ENCODE measurements at places on chromosomes 6 and 20. TPM values are rescaled to one million over a fixed set of nuclear protein-coding genes. Genes with fewer than 3 reads are reported as not detected.

The ZBTB46 gene
- total RNA-seq: 22.0 TPM

DNA sequence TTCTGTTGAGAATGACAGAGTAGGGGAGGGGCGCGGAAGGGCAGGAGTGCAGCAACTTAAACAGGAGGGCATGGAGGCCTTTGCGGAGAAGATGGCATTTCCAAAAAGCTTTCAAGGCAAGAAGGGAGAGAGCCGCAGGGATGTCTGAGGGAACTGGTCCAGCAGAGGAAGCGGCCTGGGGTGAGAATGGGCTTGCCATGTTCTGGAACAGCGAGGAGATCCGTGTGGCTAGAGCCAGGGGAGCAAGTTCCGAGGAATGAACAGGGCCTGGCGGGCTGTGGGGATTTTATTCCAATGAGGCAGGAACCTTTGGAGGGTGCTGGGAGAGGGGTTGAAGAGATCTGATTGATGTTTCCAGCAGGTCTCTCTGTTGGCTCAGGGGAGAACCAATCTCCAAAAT lies 86.1 kb downstream of the PREX1 start:
- DNase-seq: no peak
- no peak overlapping the region for H3K27ac ChIP-seq
- H3K4me3 ChIP-seq: no peak overlapping the region
- H3K27me3 ChIP-seq: no peaks in the 10 kb centered on the region

DNA sequence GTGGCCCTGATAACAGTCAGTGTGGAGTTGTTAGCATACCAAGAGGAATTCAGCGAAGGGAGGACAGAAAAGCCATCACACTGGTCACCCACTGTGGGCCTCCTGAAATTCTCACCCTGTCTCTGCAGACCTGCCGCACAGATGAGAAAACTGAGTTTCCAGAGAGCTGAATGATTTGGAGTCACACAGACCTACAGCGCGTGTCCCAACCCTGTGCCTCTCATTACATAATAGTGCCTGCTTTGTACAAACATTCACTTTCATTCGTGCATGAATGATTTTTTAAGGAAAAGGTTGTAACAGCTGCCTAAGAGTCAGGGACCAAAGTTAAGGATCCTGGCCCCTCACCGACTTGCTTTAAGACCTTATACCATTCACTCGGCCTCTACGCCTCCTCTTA lies 62.7 kb downstream of the THBS2 start:
- no peaks in the 10 kb centered on the region for H3K4me1 ChIP-seq
- no peak overlapping the region for H3K27ac ChIP-seq
- no peak for DNase-seq
- no peaks in the 10 kb centered on the region for H3K36me3 ChIP-seq

DNA sequence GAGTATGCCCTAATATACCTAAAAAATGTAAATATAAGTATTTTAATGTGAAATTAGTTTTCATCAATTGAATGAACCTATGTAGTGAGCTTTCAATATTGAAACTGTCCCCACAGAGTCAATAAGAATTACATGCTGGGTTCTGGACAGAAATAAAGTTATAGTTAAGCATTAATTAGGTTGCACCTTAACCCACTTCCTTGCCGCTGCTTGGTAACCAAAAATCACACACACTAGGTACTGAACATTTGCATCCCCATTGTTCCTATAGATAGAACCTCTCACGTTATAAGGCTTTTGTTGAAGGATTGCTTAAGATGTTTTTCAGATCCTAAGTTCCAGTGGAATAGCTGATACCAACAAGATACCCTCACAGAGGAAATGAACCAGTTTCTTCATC lies 237.1 kb upstream of the OPRM1 start:
- no peaks in the 10 kb centered on the region for H3K4me1 ChIP-seq
- DNase-seq: no peak
- H3K36me3 ChIP-seq: no peaks in the 10 kb centered on the region
- no peaks in the 10 kb centered on the region for H3K27me3 ChIP-seq
- H3K4me3 ChIP-seq: no peak overlapping the region

GRCh38 chr20:60715172-60715571 lies 536.9 kb upstream of the CDH4 start:
- no peaks in the 10 kb centered on the region for H3K36me3 ChIP-seq
- H3K4me1 ChIP-seq: no peaks in the 10 kb centered on the region
- no peak overlapping the region for H3K4me3 ChIP-seq
- DNase-seq: peak; percentile 72

GRCh38 chr6:98975421-98975820 lies 27.7 kb upstream of the FBXL4 start:
- no peak overlapping the region for H3K4me3 ChIP-seq
- no peak for DNase-seq
- H3K27ac ChIP-seq: no peak overlapping the region
- no peaks in the 10 kb centered on the region for H3K4me1 ChIP-seq

GRCh38 chr6:35065441-35065800 lies 75.7 kb downstream of the TCP11 start:
- H3K27ac ChIP-seq: no peak overlapping the region
- no peaks in the 10 kb centered on the region for H3K27me3 ChIP-seq
- H3K36me3 ChIP-seq: peaks cover 23% of the 10 kb centered on the region
- peaks cover 10% of the 10 kb centered on the region for H3K4me1 ChIP-seq
- no peak for DNase-seq

DNA sequence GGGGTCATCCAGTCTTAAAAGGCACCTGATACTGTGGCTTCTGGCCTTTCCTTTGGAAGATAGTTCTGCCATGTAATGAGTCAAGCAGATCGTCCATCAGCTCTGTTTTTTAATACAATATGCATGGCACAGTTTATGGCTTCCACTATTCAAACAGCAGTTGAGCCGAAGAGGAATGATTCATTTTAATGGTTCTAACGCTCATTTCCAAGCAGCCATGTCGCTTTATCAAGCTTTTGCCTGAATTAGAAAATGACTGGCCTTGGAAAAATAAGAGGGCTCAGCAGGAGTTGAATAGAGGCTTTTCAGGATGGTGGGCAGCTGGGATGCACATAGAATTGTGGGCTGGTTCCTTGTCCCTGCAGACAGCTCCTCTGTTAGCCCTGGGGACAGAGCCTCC lies 138.1 kb downstream of the SOBP start:
- no peaks in the 10 kb centered on the region for H3K36me3 ChIP-seq
- peaks cover 57% of the 10 kb centered on the region for H3K27me3 ChIP-seq
- no peaks in the 10 kb centered on the region for H3K4me1 ChIP-seq

The RRP36 gene
- 90.4 TPM for total RNA-seq

DNA sequence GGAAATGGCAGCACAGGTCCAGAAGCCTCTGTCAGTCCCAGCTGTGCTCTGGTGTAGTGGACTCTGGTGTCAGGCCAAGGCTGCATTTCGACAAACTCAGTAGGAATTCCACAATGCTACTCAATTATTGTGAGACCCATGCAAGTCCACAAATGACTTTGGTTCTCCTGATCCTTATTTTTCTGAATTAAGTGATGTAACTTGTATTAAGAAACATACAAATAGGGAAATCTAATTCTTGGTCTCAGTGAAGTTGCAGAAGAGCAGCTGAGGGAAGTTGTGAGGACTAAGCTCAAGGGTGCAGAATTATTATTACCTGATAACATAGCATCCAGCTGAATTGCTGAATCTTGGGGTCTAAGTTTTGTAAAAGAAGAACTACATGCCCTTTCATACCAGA lies 116.8 kb downstream of the MAFB start:
- no peaks in the 10 kb centered on the region for H3K27me3 ChIP-seq
- no peaks in the 10 kb centered on the region for H3K4me1 ChIP-seq
- no peaks in the 10 kb centered on the region for H3K36me3 ChIP-seq
- no peak overlapping the region for H3K4me3 ChIP-seq
- H3K27ac ChIP-seq: no peak overlapping the region
- no peak for DNase-seq

The PRL gene
- not detected for total RNA-seq

The HLA-DRB1 gene
- 12.5 TPM for total RNA-seq

The AGER gene
- total RNA-seq: 35.2 TPM

DNA sequence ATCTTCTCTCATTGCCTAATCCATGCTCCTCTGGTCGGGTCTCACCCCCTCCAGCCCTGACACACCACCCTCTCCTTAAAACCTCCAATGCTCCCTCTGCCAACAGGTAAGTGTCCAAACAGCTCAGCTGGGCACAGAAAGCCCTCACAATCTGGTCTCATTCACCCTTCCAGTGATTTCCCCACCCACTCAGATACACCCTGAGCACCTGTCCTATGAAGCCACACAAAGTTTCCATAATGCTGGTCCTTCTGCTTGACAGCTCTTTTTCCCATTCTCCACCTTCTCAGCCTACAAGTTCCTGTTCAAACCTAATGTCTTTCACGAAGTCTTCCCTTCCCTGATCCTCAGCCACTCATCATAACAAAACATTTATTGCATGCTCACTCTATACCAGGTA lies 70.1 kb upstream of the MRPS10 start:
- no peak for DNase-seq
- H3K36me3 ChIP-seq: no peaks in the 10 kb centered on the region
- H3K4me3 ChIP-seq: no peak overlapping the region
- H3K27ac ChIP-seq: no peak overlapping the region

DNA sequence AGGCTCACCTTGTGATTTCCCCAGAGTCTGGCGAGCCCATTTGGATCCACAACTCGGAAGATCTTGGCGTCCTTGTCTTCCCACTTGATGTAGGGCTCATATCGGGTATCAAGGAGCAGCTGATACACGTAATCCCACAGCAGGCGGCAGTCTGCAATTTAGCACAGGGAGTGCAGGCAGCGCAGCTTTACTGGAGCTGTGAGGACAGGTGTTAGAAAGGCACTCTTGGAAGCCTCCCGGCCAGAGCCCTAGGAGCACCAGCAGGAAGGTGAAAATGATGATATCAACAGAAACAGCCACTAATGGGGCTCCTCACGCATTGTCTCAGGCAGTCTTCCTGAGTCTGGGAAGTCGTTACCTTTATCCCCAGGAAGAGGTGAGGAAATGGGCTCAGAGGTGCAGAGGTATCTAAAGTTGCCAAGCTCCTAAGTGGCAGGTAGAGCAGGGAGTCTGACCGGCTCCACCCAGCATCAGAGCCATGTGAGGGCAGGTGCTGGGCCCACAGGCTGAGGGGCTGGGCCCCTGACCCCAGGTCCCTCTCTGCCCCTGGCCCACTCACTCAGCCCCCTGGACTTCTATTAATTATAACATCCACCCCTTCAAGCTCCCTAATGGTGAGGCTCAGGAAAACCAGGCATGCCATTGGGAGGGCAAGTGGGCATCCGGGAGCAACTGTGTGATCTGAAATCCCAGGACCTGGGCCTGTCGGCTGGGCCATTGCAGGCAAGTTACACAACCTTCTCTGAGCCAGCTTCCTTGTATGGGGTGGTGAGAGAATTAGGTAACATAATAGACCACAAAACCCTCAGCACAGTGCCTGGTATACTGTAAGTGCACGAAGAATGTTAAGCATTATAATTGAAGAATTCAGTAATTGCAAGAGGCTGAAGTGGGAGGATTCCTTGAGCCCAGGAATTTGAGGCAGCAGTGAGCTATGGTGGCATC lies 18.3 kb downstream of the ETV7 start:
- no peak overlapping the region for H3K27ac ChIP-seq
- peak; percentile 42 for DNase-seq
- H3K36me3 ChIP-seq: no peaks in the 10 kb centered on the region
- H3K4me3 ChIP-seq: no peak overlapping the region
- peaks cover 9% of the 10 kb centered on the region for H3K4me1 ChIP-seq

DNA sequence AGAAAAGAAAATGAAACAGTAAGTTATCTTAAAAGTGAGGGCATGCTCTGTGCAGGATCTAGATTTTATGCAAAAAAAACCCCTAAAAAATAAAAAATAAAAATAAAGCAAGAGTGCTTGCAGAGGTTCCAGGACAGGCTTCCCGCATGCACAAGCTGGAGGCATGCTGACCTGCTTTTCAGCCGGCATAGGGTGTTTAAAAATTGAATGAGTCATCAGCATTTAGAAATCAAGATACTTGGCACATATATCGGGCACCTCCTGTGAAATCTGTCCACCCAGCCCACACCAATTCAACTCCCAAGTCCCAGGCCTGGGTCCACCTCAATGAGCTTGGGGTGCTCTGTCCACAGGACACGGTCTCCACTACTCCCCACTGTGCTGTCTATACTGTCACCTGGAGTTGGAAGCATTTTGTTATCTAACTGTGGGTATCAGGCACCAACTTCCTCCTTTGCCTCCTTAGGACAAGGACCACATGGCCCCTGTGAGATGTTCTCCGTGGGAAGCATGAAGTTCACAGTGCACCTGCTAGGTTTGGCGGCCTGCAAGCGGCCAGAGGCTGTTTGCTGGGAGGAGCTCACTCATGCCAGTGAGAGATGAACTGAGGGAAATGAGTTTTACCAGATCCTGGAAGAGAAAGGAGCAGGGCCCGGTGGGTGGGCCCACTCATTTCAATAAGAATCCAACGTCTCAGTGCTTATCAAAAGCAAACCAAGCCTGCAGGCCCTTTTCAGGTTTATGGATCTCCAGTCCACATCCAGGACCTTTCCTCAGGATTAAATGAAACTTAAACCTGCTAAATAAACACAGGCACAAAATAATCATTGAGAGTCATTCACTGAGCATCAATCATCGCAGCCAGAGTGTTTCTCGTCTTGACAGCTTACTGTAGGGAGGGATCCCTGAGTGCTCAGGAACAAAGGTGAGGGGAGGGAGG lies 121.1 kb downstream of the FOXA2 start:
- peaks cover 4% of the 10 kb centered on the region for H3K4me1 ChIP-seq
- H3K27me3 ChIP-seq: no peaks in the 10 kb centered on the region
- H3K27ac ChIP-seq: no peak overlapping the region
- no peaks in the 10 kb centered on the region for H3K36me3 ChIP-seq
- no peak for DNase-seq
- H3K4me3 ChIP-seq: no peak overlapping the region

GRCh38 chr20:34049897-34050695 lies 56.4 kb downstream of the RALY start:
- DNase-seq: no peak
- no peak overlapping the region for H3K27ac ChIP-seq
- no peaks in the 10 kb centered on the region for H3K27me3 ChIP-seq
- H3K4me1 ChIP-seq: peaks cover 14% of the 10 kb centered on the region

The TRAPPC3L gene
- total RNA-seq: not detected

DNA sequence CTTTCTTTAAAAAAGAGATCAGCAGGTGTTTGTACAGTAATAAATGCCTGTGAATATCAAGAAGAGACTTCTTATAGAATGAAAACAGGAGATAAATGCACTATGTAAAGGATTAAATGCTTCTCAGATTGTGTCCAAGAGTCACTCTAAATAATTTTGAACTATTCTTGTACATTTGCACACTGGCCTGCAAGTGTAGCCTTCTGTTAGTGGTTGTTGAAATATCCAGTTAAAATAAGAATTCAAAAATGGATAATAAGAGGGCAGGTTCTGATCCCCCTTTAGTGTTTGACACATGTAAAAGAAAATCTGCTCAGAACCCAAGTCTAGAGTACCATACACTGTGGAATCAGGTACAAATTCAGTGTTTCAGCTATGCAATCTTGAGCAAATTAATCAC lies 91.9 kb downstream of the BCAS1 start:
- no peak overlapping the region for H3K27ac ChIP-seq
- no peak for DNase-seq
- no peaks in the 10 kb centered on the region for H3K27me3 ChIP-seq

The IL17F gene
- total RNA-seq: not detected

GRCh38 chr6:68826501-68826900 lies 191.4 kb downstream of the ADGRB3 start:
- H3K4me3 ChIP-seq: no peak overlapping the region
- no peak for DNase-seq

All from endodermal cell (in vitro differentiated cells).